ENCODE measurements at places on chromosomes 5 and 9.
A peak's percentile ranks its signal among the peaks of the same experiment; 100 is the strongest.

- DNase-seq, result no peak
Observed at GRCh38 chr9:18114559-18115475, 359.1 kb upstream of the ADAMTSL1 start.

DNA sequence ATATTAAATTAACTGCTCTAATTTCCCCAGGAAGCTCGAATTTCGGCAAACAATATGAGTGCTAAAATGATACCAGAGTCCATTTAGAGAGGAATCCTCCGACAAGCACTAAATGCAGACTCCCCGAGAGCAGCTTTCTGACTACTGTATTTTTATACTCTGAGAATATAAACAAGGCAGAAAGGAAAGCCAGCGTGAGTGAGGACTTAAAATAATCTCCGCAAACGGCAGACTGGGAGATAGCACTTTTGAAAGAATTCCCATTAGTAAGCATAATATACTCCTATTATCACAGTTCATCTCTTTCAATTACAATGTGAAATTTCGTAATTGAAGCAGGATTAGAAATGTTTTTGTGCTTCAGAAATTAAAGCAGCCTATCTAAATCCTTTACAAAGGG lies 269.4 kb upstream of the PANK3 start:
- DNase-seq, result no peak

DNA sequence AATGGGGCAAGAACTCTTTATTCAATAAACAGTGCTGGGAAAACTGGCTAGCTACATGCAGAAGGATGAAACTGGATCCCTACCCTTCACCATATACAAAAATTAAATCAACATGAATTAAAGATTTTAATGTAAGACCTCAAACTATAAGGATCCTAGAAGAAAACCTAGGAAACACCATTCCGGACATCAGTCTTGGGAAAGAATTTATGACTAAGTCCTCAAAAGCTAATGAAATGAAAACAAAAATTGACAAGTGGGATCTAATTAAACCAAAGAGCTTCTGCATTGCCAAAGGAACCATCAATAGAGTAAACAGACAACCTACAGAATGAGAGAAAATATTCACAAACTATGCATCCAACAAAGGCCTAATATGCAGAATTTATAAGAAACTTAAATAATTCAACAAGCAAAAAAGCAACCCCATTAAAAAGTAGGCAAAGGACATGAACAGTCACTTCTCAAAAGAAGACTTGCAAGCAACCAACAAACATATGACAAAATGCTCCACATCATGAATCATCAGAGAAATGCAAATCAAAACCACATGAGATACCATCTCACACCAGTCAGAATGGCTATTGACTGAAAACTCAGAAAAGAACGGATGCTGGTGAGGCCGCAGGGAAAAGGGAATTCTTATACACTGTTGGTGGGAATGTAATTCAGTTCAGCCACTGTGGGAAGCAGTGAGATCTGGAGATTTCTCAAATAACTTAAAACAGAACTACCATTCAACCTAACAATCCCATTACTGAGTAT lies 104.3 kb upstream of the MAP3K1 start:
- no peak for DNase-seq

- DNase-seq, result no peak
Observed at GRCh38 chr5:58666141-58666540, 83.3 kb downstream of the RAB3C start.

DNA sequence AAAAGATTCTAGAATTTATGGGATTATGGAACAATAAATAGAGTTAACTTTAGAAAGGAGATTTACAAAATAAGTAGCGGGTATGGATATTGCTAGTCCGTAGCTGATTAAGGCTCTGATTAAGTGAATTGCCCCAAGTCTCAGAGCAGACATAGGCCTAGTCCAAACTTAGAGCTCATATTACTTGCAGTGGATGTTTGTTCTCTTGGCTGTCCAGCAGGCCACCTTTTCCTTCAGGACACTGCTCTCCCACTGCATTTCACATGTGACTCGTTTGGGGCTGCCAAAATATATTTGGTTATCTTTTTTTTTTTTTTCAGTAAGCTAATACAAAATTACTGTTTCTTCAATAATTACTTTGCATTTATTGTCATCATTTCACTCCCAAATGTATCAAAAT lies 76.6 kb downstream of the ARRDC3 start:
- no peak for DNase-seq

DNA sequence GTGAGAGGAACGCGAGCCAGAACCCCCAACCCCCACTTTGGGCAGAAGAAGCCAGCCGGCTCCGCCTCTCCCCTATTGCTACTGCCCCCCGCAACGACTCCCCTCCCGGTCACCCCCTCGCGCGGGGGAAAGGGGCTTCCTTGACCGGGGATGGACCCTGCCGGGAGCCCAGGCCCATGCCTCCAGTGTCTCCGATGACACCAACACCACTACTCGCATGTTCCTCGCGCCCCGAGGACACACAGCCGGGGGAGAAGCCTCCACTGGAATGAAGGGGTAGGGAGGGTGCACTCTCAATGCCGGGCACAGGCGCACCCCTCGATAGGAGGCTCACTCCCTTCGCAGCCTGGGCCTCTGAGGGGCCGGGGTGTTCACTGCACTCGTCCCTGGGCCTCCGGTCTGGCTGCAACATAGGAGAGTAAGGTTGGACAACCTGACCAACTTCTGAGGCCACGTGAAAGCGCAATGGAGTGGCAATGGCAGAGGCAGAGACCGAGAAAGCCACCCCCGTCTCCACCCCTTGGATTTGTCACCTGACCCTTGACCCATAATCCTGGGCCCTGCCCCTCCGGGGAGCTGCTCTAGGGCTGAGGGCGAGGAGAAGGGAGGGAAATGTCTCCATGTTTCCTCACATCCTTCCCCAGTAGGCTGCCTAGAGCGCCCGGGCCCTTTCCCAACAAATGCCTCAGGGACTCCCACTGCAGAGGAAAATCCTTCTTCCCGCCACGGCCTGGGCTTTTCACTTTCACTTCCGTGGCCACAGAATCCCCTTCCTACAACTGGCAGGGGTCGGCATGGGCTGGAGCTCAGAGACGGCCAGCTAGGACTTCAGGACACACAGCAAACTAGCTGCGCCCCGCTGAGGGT lies 1.1 kb upstream of the CNTFR start:
- DNase-seq, result no peak

GRCh38 chr9:93818827-93819472 lies 136.2 kb downstream of the BARX1 start:
- no peak for DNase-seq

DNA sequence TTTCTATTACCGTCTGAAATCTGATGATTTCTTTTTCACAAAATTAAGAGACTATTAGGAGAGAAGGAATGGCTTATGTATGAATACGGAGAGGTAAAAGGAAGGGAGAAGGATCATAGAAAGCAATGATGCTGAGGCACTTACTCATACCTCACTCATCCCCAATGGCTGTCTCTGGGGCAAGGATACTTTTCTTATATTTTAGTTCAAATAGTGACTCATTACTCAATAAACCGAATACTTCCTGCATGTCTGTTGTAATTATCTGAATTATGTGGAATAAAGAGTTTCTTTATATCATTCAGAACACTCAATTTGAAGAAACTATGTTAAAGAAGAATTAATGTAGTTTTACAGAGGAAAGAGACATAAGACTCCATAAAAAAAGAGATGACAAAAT lies 284.5 kb upstream of the NUDT12 start:
- DNase-seq, result peak; percentile 36

GRCh38 chr9:10562581-10563343 lies 50.0 kb downstream of the PTPRD start:
- DNase-seq, result peak; percentile 20

- no peak for DNase-seq
Observed at GRCh38 chr5:132339502-132339901, 30.0 kb upstream of the SLC22A5 start.

- no peak for DNase-seq
Observed at GRCh38 chr9:117313989-117314388, 100.9 kb downstream of the ASTN2 start.

GRCh38 chr5:89735082-89735481 lies 674.5 kb downstream of the CETN3 start:
- DNase-seq, result peak; percentile 42

- no peak for DNase-seq
Observed at GRCh38 chr5:81601919-81602318, 149.0 kb downstream of the SSBP2 start.

- DNase-seq, result no peak
Observed at GRCh38 chr9:110330484-110331105, 7.1 kb downstream of the TXNDC8 start.

- no peak for DNase-seq
Observed at GRCh38 chr9:95171596-95171995, 145.9 kb downstream of the FANCC start.

- peak; percentile 76 for DNase-seq
Observed at GRCh38 chr5:136080483-136081216, 51.9 kb downstream of the TGFBI start.

- DNase-seq, result no peak
Observed at GRCh38 chr5:24606971-24607370, 37.8 kb downstream of the CDH10 start.

- no peak for DNase-seq
Observed at GRCh38 chr5:67963789-67964519, 251.6 kb upstream of the PIK3R1 start.

DNA sequence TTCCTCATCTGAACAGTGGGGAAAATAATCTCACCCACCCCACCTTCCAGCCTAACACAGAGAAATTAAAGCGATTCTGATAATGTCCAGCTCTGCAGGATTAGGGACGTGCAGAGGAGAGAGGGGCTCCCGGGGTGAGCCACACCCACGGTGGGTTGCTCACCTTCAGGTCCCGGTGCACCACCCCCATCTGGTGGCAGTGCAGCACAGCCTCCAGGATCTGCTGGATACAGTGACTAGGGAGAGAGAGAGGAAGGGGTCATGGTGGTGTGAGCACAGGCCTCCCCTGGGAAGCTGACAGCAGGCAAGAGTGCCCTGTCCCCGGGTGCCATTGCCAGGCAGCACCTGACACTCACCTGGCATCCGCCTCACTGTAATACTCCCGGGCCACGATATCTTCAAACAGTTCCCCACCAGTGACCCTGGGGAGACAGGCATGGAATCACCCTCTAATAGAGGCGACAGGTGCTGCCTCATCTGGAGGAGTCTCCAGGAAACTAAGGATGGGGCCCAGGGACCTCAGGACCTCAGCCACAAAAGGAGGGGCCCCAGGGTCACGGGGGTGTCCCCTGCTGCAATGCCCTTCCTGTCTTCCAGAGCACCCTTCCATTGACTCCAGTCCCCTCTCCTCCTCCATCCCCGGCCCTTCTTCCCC lies 33.0 kb downstream of the CAMK2A start:
- peak; percentile 4 for DNase-seq

- DNase-seq, result no peak
Observed at GRCh38 chr5:67857502-67857901, 358.1 kb upstream of the PIK3R1 start.

DNA sequence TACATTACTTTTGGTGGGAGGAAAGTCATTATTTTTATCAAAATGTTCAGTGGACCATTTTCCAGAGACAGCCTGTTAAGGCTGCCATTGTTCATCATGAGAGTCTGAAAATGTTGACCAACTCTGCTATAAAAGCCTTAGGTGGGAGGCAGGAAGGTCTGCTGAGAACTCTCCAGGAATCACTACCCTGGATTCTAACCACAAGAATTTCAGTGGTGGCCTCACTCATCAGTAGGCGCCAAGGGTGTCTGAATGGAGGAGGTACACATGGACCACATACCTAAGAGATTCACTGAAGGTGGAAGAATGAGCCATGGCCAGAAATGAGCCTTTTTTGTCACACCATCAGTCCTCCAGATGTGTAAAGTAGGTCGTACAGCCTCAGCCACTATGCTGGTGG lies 21.0 kb upstream of the TLX3 start:
- DNase-seq, result peak; percentile 22

- no peak for DNase-seq
Observed at GRCh38 chr5:90398726-90399125, 10.8 kb downstream of the CETN3 start.

DNA sequence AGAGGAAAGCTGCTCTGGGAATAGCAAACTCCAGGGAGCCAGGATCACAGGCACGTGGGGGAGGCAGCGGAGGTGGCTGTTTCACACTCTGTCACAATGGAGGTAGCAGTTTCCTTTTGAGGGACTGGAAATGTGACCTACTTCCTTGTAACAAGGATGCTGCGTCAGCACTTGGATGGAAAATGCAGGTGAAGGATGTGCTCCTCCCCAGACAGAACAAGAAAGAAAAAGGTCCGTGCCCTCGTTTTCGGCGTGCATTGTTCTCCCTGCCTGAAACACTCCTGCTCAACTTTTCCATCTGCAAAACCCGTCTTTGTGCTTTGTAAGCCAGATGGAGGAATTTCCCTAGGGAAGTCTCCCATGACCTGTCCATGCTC lies 55.1 kb upstream of the SH3PXD2B start:
- no peak for DNase-seq

- no peak for DNase-seq
Observed at GRCh38 chr9:99093492-99093791, 11.5 kb upstream of the TGFBR1 start.

- DNase-seq, result no peak
Observed at GRCh38 chr5:73820326-73820725, 194.3 kb downstream of the ARHGEF28 start.

DNA sequence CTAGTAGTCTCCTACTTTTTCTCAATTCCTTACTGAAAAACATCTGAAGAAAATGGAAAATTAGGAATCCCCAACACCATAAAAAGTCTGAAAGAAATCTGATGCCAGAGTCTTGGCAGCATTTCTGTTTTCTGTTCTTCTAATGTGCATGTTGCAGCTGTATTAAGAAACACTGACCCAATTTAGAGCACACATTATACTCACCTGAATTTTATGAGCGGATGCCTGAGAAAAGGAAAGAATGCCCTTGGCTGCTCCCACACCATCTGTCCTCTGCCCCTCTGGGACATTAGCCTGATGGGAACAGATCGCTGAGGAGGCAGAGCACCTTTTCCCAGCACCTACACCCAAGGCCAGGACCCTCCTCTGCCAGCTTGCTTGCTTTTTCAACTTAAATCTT lies 14.1 kb upstream of the ANP32B start:
- no peak for DNase-seq

- DNase-seq, result no peak
Observed at GRCh38 chr9:128713411-128713780, 10.5 kb downstream of the ZDHHC12 start.

GRCh38 chr5:112205846-112206245 lies 213.2 kb downstream of the EPB41L4A start:
- DNase-seq, result no peak

- no peak for DNase-seq
Observed at GRCh38 chr5:132812781-132813598, at the start of gene SOWAHA. Gene SOWAHA, plus strand, starts transcription at chr5:132813302. Its CDS starts 320 bp downstream, at chr5:132813622.

GRCh38 chr5:155827949-155828348 lies 499.0 kb upstream of the SGCD start:
- no peak for DNase-seq

DNA sequence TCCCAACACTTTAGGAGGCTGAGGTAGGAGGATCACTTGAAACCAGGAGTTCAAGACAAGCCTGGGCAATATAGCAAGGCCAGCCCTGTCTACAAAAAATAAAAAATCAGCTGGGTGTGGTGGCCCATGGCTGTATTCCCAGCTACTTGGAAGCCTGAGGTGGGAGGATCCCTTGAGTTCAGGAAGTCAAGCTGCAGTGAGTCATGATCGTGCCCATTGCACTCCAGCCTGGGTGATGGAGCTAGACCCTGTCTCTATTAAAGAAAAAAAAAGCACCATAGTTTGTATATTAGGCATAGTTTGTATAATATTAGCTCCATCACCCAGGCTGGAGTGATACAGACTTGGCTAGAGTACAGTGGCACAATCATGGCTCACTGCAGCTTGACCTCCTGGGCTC lies 9.6 kb upstream of the NME5 start:
- DNase-seq, result peak; percentile 49

GRCh38 chr5:57396701-57397100 lies 85.9 kb downstream of the ACTBL2 start:
- DNase-seq, result no peak
